ENCODE measurements at places on chromosomes 2 and 18.

- peak; percentile 84 for ATAC-seq
Measured at GRCh38 chr2:37623971-37624900, 47.2 kb downstream of the CDC42EP3 start.

DNA sequence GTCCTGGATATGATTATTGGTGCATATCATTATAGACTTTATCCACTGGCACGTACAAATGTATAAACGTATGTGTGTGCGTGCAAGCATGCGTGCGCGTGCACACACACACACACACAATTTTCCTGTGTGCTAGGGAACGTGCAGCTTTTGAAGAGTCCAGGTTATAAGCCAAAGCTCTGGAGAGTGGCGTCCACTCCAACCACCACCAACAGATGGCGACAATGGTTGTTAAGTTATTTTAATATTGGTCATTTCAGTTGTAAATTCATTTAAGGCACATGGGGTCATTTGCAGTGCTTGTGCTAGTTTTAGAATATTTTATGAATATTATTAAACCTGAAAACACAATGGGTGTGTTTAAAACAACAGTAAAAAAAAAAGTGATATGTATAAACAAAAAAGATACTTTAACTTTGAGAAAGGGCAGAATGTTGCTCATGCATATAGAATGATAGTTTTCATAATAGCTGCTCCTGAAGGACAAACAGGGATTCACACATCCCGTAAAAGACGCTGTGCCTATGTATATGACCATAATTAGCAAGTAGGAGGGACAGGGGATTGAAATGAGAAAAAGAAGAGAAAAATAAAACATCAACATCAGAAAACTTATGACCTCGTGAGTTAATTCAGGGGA lies 124.2 kb upstream of the ITGB6 start:
- ATAC-seq, result no peak

DNA sequence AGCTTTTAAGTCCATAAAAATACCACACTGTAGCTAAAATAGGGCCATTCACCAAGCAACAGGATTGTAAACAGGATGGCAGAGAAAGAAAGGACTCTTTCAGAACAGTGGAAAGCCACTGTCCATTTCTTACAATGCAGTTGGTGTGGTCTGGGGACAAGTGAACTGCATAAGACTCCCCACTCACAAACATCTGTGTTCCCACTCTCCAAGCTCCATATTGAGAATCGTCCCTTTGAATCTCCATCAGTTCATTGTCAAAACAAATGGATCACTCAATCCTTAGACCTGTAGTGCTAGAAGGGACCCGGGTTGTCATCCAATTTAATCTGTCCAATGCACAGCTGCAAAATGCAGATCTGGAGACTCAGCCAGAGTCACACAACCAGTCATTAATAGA lies 347.4 kb upstream of the KLHL29 start:
- ATAC-seq, result no peak

- ATAC-seq, result no peak
Measured at GRCh38 chr2:191222507-191222906, 22.7 kb upstream of the MYO1B start.

DNA sequence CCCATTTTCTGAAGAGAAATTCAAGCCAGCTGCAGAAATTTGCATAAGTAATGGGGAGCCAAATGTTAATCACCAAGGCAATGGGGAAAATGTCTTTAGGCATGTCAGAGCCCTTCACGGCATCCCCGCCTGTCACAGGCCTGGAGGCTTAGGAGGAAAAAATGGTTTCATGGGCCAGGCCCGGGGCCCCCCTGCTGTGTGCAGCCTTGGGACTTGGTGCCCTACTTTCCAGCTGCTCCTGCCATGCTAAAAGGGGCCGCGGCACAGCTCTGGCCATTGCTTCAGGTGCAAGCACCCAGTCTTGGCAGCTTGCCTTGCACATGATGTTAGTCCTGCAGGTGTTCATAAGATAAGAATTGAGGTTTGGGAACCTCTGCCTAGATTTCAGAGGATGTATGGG lies 1235.7 kb downstream of the DPP10 start:
- ATAC-seq, result no peak

DNA sequence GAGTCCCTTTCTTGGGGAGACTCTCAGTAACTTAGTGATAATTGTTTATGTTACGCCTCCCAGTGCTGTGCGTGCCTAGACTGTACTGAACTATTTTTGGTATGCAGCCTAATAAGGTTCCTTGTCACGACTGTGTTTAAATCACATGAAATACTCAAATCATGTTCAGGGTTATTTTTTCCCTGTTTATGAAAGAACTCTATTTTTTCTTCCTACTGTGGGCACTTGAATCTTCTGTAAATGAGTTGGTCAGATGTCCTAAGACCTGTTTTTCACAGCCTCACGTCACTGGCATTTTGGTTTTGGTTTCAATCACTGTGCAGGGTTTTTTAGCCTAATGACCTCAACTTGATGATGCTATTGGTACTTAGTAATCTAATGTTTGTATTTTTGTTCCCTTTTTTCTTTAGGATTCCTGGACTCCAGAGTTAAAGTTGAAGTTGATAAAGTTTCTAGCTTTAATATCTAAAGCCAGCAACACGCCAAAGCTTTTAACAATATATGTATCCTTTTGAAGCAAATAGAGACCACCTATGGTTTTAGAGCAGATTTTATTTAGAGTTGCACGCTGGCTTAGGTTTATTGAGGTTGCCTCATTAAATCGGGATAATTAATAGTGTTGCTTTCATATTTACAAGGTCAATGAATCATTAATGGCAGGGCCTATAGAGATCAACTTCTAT lies 24.0 kb downstream of the ARMC9 start:
- ATAC-seq, result no peak

- no peak for ATAC-seq
Measured at GRCh38 chr18:34729740-34730355, 19.8 kb downstream of the DTNA start.

GRCh38 chr18:70553936-70554260 lies 265.1 kb downstream of the SOCS6 start:
- no peak for ATAC-seq

DNA sequence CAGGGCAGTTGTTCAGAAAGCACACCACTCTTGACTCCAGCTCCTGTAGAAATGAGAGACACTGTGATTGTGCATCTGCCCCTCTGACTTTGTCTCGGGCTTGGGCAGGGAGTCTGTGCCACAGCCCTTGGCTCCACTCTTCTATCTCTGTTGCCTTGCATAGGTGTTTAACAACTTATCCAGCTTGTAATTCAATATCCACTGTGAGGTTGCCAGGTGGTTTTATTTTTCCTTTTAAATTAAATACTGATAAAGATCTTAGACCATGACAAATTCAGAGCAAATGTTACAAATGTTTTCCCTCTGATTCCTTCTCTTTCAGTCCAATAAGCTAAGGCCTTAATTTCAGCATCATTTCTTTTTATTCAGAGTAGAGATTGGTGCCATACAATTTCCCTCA lies 421.7 kb downstream of the STK39 start:
- ATAC-seq, result no peak

DNA sequence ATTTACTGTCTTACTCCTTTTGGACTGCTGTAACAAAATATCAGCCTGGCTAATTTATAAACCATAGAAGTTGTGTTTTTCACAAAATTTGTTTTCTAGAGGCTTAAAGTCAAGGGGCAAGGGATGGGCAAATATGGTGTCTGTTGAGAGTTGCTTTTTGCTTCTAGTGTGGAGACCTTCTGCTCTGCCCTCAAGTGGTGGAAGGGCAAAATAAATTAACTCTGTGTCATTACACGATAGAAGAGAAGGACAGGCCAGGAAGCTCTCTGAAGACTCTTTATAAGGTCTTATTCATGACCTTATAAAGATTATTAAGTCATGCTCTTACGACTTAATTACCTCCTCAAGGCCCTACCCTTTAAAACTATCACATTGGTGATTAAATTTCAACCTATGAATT lies 181.2 kb upstream of the LRATD1 start:
- no peak for ATAC-seq

DNA sequence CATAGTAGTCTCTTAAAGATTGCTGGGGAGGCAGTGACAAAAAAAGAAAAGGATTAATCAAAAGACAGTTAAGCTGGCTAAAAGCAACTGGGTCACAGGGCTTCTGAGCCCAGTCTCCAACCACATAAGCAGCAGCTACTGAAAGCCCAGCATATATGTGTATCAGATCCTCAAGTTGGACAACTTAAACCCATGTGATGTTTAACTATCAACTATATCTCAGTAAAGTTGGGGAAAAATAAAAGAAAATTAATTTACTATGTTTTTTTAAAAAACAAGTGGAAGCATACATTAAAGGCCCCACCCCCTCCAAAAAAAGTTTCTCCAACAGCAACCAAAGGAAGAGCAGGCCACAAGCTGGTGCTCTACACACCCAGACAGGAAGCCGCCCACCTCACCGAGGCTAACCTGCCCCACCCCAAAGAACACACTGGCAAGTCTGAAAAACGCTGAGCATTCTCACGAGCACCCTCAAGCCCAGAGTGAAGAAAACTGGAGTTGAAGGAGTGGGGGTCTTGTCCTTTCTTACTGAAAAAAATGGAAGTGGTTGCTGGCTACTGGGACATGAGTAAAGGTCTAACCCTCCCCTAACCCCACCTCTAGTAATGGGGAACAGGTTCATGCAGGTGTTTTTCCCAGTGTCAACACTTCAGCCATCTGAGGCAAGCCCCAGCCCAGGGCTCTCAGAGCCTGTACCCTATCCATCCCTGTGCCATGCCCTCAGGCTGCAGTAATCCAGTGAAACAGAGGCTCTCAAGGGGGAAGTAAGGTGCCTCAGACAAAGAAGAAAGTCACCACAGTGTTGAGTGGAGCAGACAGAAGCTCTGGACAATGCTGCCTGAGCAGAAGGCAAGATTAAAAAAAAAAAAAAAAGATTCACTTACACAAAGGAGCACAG lies 106.3 kb downstream of the GYPC start:
- no peak for ATAC-seq

GRCh38 chr2:56222481-56222880 lies 38.7 kb downstream of the CCDC85A start:
- no peak for ATAC-seq

GRCh38 chr2:8743261-8743660 lies 61.4 kb downstream of the ID2 start:
- ATAC-seq, result no peak

DNA sequence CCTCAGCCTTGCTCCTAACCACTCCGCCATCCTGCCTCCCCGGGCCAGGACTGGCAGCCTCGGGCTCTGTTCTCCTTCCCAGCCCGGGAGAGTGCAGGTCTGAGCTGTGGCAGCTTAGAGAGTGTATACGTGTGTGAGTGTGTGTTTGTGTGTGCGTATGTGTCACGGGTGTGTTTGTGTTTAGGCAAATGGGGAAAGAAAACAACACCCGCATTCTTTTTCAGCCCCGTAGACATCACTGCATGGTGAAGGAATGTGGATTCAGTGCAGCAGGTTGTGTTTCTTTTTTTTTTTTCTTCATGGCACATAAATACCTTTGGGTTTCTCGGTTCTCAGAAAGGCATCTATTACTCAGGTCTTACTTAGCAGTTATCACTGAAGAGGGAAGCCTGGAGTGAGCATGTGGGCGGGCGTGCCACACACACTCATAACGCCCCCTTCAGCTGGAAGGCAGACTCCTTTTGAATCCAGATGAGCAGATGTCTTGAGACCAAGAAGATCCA lies 44.2 kb downstream of the GLI2 start:
- no peak for ATAC-seq

DNA sequence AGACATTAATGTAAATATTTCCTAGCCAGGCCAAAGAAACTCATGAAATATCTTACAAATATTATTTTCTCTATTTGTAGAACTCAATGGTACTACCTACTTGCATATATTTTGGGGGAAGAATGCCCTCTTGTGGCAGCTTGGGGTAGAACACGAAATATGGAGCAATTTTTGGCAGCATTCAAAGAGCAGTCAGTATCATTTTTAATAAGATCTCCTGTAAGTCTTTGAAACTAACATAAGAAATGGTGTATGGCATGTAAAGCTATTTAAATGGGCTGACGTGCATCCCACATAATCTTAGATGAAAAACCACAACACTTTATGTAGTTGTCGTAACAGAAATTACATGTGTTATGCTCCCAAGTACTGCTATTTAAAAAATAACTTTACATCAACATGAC lies 62.3 kb upstream of the CCDC195 start:
- ATAC-seq, result peak; percentile 28

GRCh38 chr2:43707255-43708015 lies 31.2 kb upstream of the C1GALT1C1L start:
- no peak for ATAC-seq

DNA sequence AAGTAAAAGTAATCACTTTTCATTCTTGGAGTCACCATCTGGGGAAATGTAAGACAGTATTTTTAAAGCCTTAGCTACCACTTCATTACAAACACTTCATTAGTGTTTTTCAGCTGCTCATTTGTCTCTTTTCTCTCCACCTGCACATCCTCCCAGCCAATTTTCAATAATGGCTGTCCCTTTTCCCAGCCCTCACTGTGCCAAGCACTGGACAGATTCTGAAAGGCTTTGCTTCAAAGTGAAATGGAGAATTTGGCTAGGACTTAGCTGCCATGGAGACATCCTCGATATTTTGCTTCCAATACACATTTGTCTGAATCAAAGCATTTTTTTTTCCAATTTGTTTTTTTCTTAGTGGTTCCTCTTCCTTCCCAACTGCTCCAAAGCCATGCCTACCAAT lies 272.4 kb upstream of the NRXN1 start:
- ATAC-seq, result no peak

DNA sequence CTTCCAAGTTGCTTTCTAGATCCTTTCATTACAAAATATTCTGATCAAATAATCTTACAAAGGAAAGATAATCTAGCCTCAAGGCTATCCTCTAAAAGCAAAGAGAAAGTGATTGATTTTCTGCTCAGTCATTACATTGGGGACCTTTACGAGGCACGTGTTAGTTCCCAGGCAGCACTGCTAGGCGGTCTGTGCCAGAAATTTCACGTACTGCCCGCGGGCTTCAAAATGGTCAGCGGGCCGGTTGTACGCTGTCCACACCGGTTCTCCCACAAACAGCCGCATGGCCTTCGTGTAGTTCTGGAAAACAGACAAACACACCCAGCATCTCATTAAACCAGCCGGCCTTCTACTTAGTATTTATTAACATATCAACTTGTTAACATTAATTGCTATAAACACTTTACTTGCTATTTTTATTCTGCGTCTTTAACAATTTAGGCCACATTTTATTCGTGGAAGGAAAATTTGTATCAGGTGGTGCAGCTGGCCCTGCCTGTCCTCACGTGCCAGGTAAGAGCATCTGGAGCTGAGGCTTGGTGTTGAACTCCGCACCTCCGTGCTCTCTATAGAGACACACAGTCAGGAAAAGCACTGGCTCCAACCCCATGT lies 20.4 kb downstream of the ADI1 start:
- no peak for ATAC-seq

DNA sequence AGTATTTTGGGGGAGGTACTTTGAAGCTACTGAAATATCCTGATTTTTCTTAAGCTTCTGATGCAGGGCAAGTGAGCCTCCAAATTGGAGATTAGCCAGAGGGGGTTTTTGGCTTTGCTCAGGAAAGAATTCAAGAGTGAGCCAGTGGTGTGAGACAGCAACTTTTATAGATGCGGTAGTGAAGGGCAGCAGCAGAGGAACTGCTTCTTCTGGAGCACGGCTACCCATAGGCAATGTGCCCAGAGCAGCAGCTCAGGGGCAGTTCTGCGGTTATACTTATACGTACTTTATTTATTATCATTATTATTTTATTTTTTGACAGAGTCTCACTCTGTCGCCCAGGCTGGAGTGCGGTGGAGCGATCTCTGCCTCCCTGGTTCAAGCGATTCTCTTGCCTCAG lies 19.8 kb upstream of the NT5DC4 start:
- ATAC-seq, result no peak
